Activated naive CD4-positive, alpha-beta T cell (primary cell): ENCODE measurements at places on chromosomes 2 and 18.

GRCh38 chr2:109384308-109385271, 229.2 kb downstream of the SEPTIN10 start:
- DNase-seq, result no peak

- no peak for DNase-seq
Measured at GRCh38 chr2:235286622-235287374, 207.0 kb upstream of the AGAP1 start.

DNA sequence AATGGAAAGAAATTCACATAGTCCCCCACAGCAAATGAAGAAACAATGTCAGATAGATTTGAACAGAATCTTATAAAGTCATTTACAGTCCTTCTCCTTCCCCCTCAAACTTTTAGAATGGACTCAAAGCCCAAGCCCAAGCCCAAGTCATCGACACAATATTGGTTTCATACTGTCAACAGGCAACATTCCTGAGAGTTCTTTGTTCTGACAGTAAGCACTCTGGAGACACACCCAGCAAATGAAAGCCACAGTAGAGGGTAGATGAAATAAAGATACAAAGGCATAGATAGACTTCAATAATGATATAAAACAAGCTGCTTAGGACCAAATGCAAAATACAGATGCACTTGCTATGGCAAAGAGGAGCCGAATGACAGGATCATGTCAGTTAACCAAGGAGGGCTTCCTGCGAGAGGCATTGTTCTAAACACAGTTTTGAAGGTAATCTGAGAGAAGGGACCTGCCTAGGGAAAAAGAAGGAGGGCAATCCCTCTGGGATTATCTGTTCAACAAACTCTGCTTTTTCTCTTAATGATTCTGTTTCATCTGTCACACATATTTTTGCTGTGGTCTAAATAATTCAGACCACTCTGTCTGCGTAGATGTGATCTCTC, 97.1 kb upstream of the MAP4K3 start:
- no peak for DNase-seq

DNA sequence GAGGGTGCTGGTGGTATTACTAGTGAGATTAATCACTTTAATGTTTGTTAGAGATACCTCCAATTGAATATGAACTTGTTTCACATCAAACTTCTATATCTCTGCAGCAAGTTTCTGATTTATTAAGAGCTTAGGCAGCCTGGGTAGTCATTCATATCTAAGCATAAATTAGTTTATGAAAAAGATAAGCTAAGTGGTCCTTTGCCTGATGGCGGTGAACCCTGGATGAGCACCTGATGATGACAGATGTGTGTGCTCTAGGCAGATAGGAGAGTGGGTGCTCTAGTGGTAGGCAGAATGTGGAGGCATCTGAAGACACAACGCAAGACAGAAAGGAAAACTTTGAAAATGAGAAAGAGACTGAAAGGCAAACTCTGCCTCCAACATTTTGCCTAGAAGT, 5.0 kb downstream of the FKBP7 start:
- no peak for DNase-seq

DNA sequence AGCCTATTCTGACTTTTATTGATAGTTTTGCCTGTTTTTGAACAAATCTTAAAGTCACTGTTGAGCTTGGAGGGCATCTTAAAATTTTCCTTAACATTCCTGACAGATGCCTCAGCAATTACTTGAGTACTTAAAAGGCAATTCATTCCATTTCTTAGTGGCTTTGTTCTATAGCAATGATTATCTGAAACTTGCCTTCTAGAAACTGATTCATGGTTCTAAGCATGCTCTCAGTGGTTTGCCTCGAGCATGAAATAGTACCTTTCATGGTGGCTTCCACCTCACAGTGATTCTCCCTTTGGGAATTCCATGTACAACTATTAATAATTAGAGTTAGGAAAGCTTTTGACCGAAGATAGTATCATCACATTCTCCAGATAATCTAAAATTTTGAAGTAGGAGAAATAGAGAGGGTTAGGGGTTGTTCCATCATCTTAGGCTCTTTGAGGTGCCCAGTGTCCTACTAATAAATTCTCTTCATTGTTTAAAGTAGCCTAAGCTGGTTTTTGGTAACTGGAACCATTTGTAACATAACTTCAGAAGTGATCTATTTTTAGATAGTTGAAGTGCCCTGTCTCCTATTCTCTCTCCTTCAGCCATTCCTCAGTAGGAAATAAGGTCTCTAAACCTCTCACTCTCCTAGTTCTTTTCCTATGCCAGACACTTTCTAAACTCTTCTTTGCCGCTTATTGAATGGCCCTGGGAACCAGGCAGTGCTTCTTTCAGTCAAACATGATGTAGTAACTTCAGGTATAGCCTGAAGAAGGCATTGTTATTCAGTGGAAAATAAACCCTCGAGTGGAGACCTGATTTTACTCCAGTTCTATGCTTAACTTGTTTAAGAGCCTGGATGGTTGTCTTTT, 156.1 kb downstream of the HAUS1 start:
- no peak for DNase-seq
